ENCODE measurements at places on chromosomes 1 and 21.
A peak's percentile ranks its signal among the peaks of the same experiment; 100 is the strongest.

- no peak for DNase-seq
Observed at GRCh38 chr1:204731509-204731908, 46.0 kb upstream of the LRRN2 start.

- no peak for DNase-seq
Observed at GRCh38 chr1:204227351-204227750, 13.6 kb upstream of the GOLT1A start.

- DNase-seq: no peak
Observed at GRCh38 chr1:229272164-229273158, 1.6 kb downstream of the RAB4A start.

GRCh38 chr1:36320291-36320761, 3.1 kb downstream of the EVA1B start:
- DNase-seq: no peak

DNA sequence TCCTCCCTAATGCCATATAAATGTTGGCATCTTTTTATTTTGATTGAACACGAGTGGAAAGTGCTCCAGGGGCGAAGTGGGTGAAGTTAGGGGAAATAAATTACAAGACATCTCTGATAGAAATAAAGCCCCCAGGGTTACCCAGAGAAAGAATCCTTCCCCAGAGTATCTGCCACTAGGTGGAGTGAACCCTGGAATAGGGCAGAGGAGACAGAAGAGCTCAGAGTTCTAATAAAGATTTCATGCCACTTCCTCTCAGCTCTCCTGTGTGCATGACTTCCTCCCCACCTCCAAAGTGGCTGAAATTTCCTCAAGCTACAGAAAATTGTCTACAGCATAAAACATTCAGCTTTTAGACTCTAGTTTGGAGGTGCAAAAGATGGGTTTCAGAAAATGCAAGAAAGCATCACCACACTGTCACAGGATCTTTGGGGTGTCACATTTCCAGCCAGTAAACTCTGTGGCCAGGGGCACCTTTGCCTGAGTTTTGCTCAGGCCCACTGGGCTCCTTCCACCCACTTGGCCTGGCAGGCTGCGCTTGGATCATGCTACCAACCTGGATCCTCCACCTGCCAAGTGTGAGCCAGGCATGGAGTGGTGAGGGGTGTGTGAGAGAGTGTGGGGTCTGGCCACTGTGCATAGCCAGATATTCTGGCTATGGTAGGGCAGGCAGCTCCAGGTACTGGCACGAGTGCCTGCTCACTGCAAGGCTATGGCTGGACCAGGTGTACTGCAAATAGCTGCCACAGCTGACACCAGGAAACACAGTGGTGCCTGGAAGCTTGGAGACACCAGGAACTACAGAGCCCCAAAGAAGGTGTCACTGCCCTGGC, 208.8 kb upstream of the USP25 start:
- no peak for DNase-seq

DNA sequence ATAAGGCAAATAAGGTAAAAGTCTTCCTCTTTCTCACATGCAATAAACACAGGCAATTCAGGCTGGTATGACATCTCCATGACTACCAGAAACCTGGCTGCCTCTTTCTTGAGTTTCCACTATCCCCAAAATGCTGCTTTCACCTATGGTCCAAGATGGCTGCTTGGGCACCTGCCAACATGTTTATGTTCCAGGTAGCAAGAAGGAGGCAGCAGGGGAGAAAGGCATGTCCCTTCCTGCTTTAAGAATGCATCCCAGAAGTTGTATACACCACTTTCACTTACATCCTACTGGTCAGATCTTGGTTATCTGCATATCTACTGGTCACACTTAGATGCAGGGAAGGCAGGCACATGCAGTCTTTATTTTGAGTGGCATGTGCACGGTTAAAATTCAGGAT, 19.4 kb upstream of the ACOT11 start:
- DNase-seq: peak; percentile 14

GRCh38 chr1:101440485-101440884, 203.7 kb downstream of the S1PR1 start:
- no peak for DNase-seq

DNA sequence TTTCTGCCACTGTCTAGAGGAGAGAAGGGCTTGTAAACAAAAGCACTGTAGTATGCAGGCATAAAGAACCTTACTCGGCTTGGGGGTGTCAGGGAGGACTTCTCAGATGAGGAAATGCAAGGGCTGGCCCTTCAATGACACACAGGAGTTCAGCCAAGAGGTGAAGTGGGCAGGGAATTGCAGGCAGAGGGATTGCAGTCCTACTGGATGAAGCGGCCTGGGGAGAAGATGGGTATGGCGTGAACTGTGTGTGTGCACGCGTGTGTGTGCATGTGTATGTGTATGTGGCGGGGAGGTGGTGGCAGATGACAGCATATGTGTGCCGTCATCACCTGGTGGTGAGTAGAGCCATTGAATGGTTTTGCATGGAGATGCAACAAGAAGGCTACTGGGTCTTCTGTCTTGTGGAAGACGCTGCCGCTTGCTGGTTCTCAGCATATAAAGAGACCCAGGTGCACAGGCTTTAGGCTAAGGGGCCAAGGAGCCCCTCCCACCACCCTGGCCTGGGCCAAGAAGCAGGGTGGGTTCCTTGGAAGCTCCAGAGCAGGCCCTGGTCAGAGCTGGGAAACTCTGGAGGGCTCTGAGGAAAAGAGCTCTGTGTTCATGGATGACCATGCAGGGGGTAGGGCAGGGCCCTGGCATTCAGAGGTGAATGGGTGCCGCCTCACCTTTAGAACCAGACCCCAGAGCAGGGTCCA, 4.1 kb upstream of the EPS8L3 start:
- no peak for DNase-seq

DNA sequence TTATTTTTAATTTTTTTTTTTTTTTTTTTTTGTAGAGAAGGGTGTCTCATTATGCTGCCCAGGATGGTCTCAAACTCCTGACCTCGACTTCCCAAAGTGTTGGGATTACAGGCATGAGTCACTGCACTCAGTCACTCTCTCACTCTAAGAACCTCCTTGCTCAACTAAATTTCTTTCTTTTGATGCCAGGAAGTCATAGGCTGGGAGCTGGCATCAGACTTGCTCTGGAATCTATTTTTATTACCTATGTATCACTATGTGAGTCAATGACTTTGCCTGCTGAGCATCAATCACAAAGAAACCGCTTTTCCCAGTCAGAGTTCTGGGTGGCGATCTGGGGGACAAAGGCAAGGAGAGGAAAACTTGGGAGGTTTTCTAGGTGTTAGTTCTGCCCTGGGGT, 35.5 kb upstream of the PARP1 start:
- no peak for DNase-seq
